Activated T-helper 1 cell treated with anti-CD3 and anti-CD28 coated beads, Interleukin-12 subunit alpha, Interleukin-12 subunit beta, Interleukin-2, Interleukin-4 antibody, amounts not matched to agents 30 ng/mL and 10 ng/mL and 1 ng/mL, durations not matched to agents 14 hours and 24 hours and 36 hours (primary cell): ENCODE measurements at places on chromosomes 11 and 22. TPM values are rescaled to one million over a fixed set of nuclear protein-coding genes. Genes with fewer than 3 reads are reported as not detected.

GRCh38 chr11:47500121-47500520 lies 51.2 kb upstream of the RAPSN start:
- DNase-seq: no peak
- H3K27me3 ChIP-seq: no peaks in the 10 kb centered on the region
- peaks cover 36% of the 10 kb centered on the region for H3K4me1 ChIP-seq

- H3K4me1 ChIP-seq: no peaks in the 10 kb centered on the region
- H3K4me3 ChIP-seq: no peak overlapping the region
- DNase-seq: peak; percentile 58
- peaks cover 5% of the 10 kb centered on the region for H3K27me3 ChIP-seq
- H3K36me3 ChIP-seq: peaks cover 7% of the 10 kb centered on the region
Measured at GRCh38 chr22:25048659-25049647, 96.4 kb downstream of the KIAA1671 start.

DNA sequence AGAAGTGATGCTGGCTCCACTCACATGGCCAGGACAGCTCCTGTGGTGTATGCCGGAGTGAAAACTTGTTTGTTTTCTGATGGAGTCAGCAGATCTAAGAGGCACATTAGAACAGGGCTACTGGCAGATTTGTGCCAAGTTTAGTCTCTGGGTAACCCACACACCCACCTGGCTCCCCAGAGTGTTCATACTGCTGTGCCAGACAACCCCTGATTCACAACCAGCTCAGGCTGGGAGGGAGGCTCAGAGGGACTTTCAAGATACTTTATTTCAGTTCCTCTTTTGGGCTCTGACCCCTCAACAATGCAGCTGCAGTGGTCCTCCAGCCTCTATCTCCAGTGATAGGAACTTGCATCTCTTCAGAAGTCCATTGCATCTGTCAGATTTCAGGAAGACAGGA lies 8.5 kb downstream of the NTM start:
- H3K4me3 ChIP-seq: no peak overlapping the region
- no peak overlapping the region for H3K27ac ChIP-seq
- H3K4me1 ChIP-seq: no peaks in the 10 kb centered on the region
- H3K27me3 ChIP-seq: peaks cover 2% of the 10 kb centered on the region

GRCh38 chr11:34856251-34856650 lies 59.9 kb downstream of the APIP start:
- H3K27ac ChIP-seq: no peak overlapping the region
- no peaks in the 10 kb centered on the region for H3K4me1 ChIP-seq
- H3K36me3 ChIP-seq: no peaks in the 10 kb centered on the region
- no peak overlapping the region for H3K4me3 ChIP-seq

- no peaks in the 10 kb centered on the region for H3K27me3 ChIP-seq
- no peaks in the 10 kb centered on the region for H3K4me1 ChIP-seq
- DNase-seq: no peak
- H3K27ac ChIP-seq: no peak overlapping the region
- H3K36me3 ChIP-seq: no peaks in the 10 kb centered on the region
- no peak overlapping the region for H3K4me3 ChIP-seq
Measured at GRCh38 chr22:32539631-32540421, 65.2 kb downstream of the FBXO7 start.

DNA sequence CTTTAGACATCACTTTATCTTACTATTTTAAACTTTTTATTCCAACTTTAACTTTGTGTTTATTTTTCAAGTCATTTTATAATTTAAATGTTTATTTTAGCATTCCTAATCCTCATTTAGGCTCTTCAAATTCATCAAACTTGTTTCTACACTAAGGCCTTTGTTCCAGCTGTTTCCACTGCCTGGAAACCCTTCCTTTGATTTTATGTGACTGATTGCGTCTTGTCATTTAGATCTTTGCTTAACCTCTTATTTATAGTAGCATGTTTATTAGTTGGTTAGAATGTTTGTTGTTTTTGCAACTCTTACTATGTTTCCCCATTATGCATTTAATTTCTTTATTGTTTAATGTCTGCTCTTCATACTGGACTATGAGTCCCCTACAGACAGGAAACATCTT lies 132.0 kb downstream of the FAM181B start:
- H3K36me3 ChIP-seq: no peaks in the 10 kb centered on the region
- no peak for DNase-seq
- no peak overlapping the region for H3K4me3 ChIP-seq
- no peak overlapping the region for H3K27ac ChIP-seq

- DNase-seq: no peak
- no peak overlapping the region for H3K4me3 ChIP-seq
- H3K27me3 ChIP-seq: no peaks in the 10 kb centered on the region
- no peak overlapping the region for H3K27ac ChIP-seq
- H3K36me3 ChIP-seq: peaks cover 5% of the 10 kb centered on the region
Measured at GRCh38 chr11:82883853-82884252, 16.4 kb downstream of the PRCP start.

- DNase-seq: peak; percentile 61
- peaks cover 11% of the 10 kb centered on the region for H3K27me3 ChIP-seq
- no peaks in the 10 kb centered on the region for H3K36me3 ChIP-seq
- peak overlapping the region; percentile 19 for H3K4me3 ChIP-seq
- H3K27ac ChIP-seq: peak overlapping the region; percentile 18
Measured at GRCh38 chr11:2466869-2467694, 22.3 kb downstream of the KCNQ1 start.

GRCh38 chr11:8265681-8266241 lies 2.1 kb upstream of the LMO1 start:
- H3K27me3 ChIP-seq: peaks cover 74% of the 10 kb centered on the region
- H3K36me3 ChIP-seq: no peaks in the 10 kb centered on the region
- H3K4me3 ChIP-seq: no peak overlapping the region
- H3K27ac ChIP-seq: no peak overlapping the region

DNA sequence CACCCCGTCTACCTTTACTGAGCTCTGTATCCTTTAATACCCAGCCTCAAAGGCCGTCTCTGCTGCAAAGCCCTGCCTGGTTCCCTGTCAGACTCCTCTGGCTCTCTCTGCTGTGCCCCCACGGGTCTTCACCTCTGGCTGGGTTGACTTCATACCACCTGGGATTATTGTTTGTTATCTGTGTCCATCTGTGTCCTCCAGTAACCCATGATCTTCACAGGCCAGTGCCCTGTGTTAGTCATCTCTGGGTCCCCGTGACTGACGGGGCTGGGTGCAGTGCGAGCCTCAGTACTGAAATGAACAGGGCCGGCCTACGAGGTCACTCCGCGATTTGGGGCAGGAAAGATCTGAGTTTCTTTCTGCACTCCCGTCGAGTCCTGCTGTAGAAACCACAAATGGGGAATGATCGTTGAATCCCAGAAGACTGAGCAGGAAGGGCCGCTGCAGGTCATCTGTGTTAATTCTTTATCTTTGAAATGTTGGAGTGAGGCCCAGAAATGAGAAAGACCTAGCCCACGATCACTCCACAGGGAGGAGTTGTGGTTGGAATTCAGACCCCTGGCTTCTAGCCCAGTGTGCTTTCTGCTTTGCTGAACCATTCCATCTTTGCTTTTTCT lies 12.3 kb upstream of the TUB start:
- no peaks in the 10 kb centered on the region for H3K4me1 ChIP-seq
- peaks cover 6% of the 10 kb centered on the region for H3K27me3 ChIP-seq
- H3K4me3 ChIP-seq: no peak overlapping the region
- H3K36me3 ChIP-seq: no peaks in the 10 kb centered on the region
- DNase-seq: no peak

DNA sequence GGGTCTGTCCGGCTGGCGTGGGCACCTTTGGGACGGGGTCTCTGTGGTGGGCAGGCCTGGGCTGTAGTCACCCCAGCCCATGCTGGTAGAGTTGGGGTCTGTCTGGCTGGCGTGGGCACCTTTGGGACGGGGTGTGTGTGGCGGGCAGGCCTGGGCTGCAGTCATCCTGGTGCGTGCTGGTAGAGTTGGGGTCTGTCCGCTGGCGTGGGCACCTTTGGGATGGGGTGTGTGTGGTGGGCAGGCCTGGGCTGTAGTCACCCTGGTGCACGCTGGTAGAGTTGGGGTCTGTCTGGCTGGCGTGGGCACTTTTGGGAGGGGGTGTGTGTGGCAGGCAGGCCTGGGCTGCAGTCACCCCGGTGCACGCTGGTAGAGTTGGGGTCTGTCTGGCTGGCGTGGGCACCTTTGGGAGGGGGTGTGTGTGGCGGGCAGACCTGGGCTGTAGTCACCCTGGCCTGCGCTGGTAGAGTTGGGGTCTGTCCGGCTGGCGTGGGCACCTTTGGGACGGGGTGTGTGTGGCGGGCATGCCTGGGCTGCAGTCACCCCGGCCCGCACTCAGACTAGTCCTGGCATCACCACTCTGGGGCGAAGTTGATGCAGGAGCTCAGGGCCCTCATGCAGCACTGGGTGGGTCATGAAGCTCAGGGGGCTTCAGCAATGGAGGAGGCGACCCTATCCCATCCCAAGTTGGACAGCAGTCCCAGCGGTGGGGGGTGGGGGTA lies 19.3 kb downstream of the PRR33 start:
- peaks cover 9% of the 10 kb centered on the region for H3K4me1 ChIP-seq
- H3K27me3 ChIP-seq: peaks cover 2% of the 10 kb centered on the region
- no peak for DNase-seq
- no peak overlapping the region for H3K4me3 ChIP-seq
- H3K27ac ChIP-seq: no peak overlapping the region
- peaks cover 1% of the 10 kb centered on the region for H3K36me3 ChIP-seq

GRCh38 chr11:2428322-2428795 lies 16.0 kb downstream of the TRPM5 start:
- no peaks in the 10 kb centered on the region for H3K4me1 ChIP-seq
- peak; percentile 67 for DNase-seq
- no peak overlapping the region for H3K4me3 ChIP-seq

DNA sequence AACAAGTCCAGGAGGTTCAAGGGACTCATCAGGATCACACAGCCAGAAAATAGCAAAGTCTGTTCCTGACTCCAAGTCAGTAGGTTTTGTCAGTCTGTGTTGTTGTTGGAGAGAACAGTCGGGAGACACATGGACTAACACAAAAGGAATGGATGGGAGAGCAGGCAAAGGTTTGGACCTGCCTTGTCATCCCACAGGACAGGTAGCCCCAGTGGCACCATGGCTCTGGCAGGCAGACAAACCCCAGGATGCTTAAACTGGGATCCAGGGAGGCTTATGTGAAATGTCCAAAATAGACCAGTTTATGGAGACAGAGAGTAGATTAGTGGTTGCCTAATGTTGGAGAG lies 201.6 kb upstream of the NAV2 start:
- H3K36me3 ChIP-seq: no peaks in the 10 kb centered on the region
- no peak for DNase-seq
- H3K4me3 ChIP-seq: no peak overlapping the region
- H3K27me3 ChIP-seq: peaks cover 25% of the 10 kb centered on the region
- no peak overlapping the region for H3K27ac ChIP-seq

DNA sequence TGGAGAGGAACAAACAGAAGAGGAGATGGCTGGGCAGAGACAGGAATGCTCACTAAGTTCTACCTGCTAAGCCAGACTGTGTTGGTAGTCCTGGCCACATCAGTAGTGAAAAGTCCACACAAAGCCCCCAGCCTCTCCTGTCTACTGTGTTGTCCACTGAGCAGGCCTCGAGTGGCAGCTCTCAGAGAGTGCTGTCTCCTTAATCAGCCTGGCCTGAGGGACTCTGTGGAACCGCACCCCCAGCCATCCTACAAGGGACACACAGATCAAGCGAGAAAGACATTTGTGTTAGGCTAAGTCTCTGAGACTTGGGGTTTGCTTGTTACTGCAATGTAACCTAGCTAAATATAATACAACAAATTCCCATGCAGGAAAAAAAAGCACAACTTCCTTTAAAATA lies 71.0 kb downstream of the PACSIN2 start:
- no peak overlapping the region for H3K4me3 ChIP-seq
- peaks cover 28% of the 10 kb centered on the region for H3K4me1 ChIP-seq
- H3K27ac ChIP-seq: no peak overlapping the region
- no peak for DNase-seq

GRCh38 chr22:29994027-29994715 lies 86.1 kb upstream of the HORMAD2 start:
- H3K27ac ChIP-seq: no peak overlapping the region
- no peak for DNase-seq
- no peak overlapping the region for H3K4me3 ChIP-seq
- peaks cover 17% of the 10 kb centered on the region for H3K36me3 ChIP-seq

DNA sequence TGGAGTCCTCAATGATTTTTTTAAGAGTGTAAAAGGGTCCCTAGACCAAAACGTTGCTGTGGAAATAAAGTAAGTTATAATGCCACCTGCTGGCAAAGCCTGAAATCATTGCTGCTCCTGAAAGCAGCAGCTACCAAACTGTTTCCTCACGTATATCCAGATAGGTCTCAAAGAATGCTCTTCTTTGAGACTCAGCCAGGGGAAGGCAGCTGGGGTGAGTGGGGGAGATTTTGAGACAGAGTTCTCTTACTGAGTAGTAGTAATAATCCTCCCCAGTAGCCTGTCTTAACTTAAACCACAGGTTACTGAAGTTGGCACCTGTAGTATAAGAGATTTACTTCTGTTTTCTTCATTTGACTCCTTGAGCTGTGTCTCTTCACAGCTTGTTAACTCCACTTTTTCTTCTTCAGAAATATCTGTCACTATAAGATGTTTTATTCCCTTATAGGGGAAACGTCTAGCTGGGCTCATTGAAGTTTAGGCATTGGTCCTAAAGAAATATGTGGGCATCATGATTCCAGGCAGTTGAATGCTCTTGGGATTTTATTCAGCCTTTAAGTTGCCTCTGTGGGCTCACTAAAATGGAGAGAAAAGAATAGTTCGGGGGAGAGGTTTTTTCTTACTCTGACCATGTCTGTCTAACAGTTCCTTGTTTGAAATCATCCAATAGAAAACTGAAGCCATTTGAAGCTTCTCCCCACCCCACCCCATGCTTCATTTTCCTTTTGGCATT lies 77.9 kb downstream of the BTBD10 start:
- H3K4me3 ChIP-seq: no peak overlapping the region
- no peaks in the 10 kb centered on the region for H3K4me1 ChIP-seq
- H3K36me3 ChIP-seq: peaks cover 42% of the 10 kb centered on the region
- DNase-seq: no peak
- H3K27me3 ChIP-seq: no peaks in the 10 kb centered on the region

The OR2D2 gene
- 0.34 and 0.56 TPM in 2 replicates for total RNA-seq

The CTSW gene
- total RNA-seq: 5.7 and 7.4 TPM in 2 replicates

The LRP4 gene
- total RNA-seq: 0.08 and 0.15 TPM in 2 replicates

The RFPL3 gene
- total RNA-seq: not detected in 2 replicates

The CD6 gene
- total RNA-seq: 411 and 416 TPM in 2 replicates

The KCNQ1OT1 gene
- total RNA-seq: 0.66 and 0.67 TPM in 2 replicates

The CADM1 gene
- total RNA-seq: not detected in 2 replicates

The CCDC116 gene
- total RNA-seq: 0.54 and 0.73 TPM in 2 replicates
